Posterior cingulate gyrus (tissue), 11 donors: ENCODE measurements at places on chromosomes 6 and 20.
A peak's percentile ranks its signal among the peaks of the same experiment; 100 is the strongest.

DNA sequence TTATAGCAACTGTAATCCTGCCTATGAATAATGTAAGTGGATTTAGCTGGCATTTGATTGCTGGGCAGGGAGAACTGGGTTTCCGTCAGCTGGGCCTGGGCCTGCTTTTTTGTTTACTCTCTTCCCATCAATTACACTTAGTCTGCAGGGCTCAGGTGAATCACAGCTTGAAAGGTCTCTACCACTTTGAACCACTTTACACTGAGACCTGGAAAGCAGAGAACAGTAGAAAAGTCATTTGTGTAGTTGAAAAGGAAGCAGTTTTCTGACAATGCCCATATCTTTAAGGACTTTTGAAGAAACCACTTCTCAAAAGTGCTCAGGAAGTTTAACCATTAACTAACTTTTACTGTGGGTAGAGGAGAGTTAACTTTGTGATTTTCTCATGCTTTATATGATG lies 315.4 kb upstream of the SASH1 start:
- DNase-seq: no peak

GRCh38 chr6:26426691-26427450 lies 13.4 kb upstream of the BTN3A3 start:
- DNase-seq: no peak

- no peak for DNase-seq
These were observed 7.7 kb upstream of the SEC63 start for GRCh38 chr6:107965746-107966145.

- no peak for DNase-seq
These were observed 188.2 kb downstream of the ERMARD start for GRCh38 chr6:169939554-169940164.

GRCh38 chr6:157020398-157020797 lies 243.2 kb downstream of the ARID1B start:
- DNase-seq: no peak

DNA sequence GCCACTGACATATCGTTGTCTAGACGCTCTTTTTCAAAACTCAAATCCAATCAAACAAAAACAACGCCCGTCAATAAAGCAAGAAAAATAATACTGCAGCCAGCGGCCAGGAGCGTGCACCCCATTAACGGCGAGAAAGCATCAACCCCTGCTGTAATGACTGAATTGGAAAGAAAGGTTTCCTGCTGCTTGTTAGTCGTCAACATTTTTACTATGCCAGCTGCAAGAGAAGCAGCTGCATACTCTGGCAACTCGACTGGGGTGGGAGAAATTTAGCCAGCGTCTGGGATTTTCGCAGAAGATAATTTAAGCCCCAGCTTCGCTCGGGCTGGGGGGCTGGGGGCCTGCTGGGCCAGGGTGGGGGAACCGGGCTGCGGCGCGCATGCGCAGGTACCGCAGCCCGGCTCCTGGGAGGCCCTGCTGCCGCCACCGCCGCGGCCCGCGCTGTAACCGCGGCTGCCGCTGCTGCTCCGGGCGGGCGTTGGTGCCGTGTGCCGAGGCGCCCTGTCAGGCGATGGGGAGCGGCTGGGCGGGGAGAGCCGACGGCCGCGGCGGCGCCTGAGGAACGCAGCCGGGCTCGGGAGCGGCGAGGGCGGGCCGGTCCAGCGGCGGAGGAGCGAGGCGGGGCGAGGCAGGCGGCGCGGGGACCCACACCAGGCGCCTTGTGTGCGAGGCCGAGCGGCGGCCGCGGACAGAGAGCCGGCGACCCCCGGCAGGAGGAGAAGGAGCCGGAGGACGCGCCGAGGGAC lies 732 bp upstream of the STXBP5 start:
- DNase-seq: peak; percentile 58

GRCh38 chr6:44044154-44044539 lies 83.1 kb downstream of the MRPL14 start:
- no peak for DNase-seq

DNA sequence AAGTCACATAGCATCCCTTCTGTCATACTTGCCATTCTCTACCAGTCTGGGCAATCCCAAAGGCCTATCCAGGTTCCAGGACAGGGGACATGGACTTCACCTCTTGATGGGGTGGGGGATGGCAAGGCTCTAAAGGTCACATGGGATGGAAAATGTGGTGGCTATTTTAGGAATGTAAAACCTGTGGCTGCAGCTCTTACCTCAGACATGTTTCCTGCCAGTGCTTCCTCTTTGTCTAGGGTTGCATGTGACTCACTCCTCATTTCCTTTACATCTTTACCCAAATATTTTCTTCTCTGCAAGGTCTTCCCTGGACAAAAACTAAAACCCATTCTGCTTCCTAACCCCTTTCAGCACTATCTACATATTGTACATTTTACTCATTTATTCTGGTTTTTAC lies 135.7 kb downstream of the BTBD3 start:
- no peak for DNase-seq

- DNase-seq: no peak
These were observed 177.6 kb downstream of the TTLL2 start for GRCh38 chr6:167502471-167502870.

DNA sequence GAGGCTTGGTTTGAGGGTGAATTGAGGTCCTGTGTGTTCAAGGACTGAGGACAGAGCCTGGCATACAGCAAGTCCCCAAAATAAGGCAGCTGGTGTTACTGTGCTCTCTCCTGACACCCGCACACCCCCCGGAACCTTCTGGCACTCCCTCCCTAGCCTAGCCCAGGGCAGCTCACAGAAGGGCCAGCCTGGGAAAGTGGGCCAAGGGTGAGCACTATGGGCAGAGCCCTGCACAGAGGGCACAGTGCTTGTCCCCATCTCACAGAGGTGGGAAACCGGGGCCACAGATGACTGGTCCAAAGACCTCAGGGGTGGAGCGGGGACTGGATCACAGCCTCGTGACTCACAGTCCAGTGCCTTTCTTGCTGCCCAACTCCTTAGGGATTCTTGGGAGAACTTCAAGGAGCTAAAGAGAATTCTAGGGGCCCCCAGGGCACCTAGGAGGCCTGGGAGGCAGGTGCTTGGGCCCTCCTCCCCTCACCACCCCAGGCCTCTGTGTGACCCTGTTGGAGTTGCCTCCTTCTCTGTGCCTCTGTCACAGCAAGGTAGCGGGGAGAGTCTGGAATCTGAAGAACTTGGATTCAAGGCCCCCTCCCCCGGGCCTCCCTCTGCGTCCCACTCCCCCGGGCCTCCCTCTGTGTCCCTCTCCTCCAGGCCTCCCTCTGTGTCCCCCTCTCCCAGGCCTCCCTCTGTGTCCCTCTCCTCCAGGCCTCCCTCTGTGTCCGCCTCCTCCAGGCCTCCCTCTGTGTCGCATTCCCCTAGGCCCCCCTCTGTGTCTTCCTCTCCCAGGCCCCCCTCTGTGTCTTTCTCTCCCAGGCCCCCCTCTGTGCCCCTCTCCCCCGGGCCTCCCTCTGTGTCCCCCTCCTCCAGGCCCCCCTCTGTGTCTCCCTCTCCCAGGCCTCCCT lies 13.5 kb downstream of the DLGAP4 start:
- DNase-seq: peak; percentile 56

DNA sequence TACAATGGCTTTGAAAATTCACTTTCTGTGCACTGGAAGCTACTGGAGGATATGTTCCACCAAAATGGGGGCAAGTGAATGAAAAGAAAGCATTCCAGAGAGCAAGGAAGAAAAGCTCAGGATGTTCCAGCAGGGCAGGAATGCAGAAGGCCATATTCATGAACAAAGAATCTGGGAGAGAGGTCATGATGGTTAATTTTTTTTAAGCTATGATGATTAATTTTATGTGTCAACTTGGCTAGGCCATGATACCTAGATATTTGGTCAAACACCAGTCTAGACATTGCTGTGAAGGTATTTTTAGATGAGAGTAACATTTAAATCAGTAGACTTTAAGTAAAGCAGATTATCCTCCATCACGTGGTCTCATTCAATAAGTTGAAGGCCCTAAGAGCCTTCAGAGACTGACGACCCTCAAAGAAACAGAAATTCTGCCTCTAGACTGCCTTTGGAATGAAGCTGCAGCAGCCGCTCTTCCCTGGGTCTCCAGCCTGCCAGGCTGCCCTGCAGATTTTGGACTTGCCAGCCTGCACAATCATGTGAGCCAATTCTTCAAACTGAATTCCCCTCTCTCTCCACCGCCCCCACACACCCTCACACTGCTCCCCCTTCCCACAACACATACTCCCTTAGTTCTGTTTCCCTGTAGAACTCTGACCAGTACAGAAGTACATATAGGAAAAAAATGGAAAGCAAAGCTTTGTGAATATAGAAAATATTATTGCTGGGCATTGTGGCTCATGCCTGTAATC lies 20.1 kb upstream of the GCM1 start:
- DNase-seq: no peak

DNA sequence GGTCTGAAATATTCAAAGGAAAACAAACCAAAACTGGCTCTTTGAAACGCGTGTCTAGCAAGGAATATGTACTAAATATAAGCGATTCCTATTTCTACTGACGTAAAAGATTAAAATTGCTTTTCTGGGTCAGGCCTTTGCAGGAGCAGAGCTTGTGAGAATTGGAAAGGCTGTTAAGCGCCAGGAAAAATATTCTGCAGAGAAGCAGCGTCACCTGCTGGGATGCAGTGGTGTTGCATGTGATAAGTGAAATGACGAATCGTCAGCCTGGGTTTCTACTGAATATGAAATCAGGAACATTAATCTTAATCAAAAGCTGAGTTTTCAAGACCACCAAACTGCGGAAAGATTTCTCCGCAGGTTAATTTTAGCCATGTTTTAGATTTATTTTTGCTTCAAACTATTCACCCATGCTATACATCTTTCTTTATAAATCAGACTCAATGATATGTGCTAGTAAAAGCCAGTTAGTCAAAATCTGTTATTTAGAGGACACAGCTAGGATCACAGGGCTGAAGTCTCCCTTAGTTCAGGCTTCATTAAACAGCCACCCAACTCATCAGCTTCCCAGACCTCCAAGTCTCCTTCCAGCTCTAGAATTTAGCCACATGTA lies 67.4 kb downstream of the ALDH8A1 start:
- DNase-seq: peak; percentile 89

DNA sequence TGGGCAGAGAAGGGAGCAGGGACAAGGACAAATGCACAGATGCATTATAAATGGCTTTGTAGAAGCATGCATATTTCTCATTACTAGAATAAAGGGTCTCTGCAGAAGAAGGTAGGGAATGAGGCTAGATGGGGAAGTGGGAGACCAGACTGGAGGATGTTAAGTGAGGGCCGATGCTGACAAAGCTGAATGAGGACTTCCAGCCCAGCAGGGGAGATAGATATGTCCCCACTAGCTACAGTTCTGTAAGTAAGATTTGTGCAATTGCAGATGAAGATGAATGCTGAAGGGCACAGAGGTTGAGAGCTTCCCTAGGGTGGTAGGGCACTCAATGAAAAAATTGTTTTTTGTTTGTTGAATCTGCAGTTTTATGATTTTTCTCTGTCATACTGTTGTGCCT lies 16.9 kb downstream of the ADGRG6 start:
- DNase-seq: no peak

DNA sequence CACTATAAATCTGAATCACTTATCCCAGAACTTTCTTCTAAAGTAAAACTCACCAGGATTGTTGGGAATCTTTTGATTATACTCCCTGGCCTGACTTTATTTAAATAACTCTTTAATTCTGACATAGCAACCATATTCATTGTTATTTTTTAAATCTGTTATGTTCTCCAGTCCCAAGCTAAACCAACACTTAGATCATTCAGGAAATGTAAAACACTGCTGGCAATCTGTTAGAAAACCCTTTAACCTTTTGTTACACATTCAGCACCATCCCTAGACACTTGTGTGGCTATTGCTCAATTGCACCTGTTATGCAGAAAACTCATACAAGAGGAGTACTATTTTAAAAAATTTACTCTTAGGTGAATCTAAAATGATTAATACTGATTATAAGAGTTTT lies 101.8 kb upstream of the NHSL1 start:
- no peak for DNase-seq
